Pancreas (tissue), 10 donors: ENCODE measurements at places on chromosomes 3 and 15. TPM values are rescaled to one million over a fixed set of nuclear protein-coding genes. Genes with fewer than 3 reads are reported as not detected.

The GYG1 gene
- 22.5 TPM for total RNA-seq

- H3K36me3 ChIP-seq = no peaks in the 10 kb centered on the region
- no peak overlapping the region for H3K4me3 ChIP-seq
- no peak for DNase-seq
- H3K4me1 ChIP-seq = no peaks in the 10 kb centered on the region
- no peak overlapping the region for H3K27ac ChIP-seq
Measured at GRCh38 chr3:133905376-133905775, 9.7 kb upstream of the RAB6B start.

DNA sequence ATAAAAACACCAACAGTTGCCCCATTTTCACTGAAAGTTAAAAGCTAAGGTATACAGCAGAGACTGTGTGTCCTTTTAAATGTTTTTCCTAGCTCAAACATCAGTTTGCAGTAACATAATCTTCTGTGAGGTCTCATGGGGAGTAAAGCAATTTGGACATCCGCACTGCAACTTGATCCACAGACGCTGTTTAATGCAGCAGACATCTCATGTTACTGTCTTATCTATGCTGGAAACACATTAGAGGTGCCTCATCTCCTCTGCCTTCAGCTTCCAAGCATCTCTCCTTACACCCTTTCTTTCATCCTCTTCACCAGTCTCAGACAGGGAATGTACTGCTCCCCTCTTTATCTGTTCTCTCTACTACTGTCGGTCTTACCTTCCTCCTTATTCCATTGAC lies 53.7 kb upstream of the ATP11B start:
- H3K4me1 ChIP-seq = peaks cover 7% of the 10 kb centered on the region
- DNase-seq = no peak
- H3K27me3 ChIP-seq = no peaks in the 10 kb centered on the region
- no peaks in the 10 kb centered on the region for H3K36me3 ChIP-seq
- no peak overlapping the region for H3K4me3 ChIP-seq

The MASP1 gene
- total RNA-seq = 0.40 TPM

GRCh38 chr3:128282380-128283196 lies 129.3 kb downstream of the EEFSEC start:
- no peaks in the 10 kb centered on the region for H3K36me3 ChIP-seq
- peaks cover 4% of the 10 kb centered on the region for H3K4me1 ChIP-seq
- H3K4me3 ChIP-seq = no peak overlapping the region
- H3K27me3 ChIP-seq = no peaks in the 10 kb centered on the region
- peak; percentile 66 for DNase-seq

The TIMP4 gene
- 1.3 TPM for total RNA-seq

The CADPS gene
- total RNA-seq = 24.9 TPM

- no peaks in the 10 kb centered on the region for H3K27me3 ChIP-seq
- no peak overlapping the region for H3K27ac ChIP-seq
- H3K4me3 ChIP-seq = no peak overlapping the region
Measured at GRCh38 chr3:176911579-176911978, 285.7 kb downstream of the TBL1XR1 start.

The CLRN1 gene
- not detected for total RNA-seq

The GOLGA8J gene
- total RNA-seq = not detected

DNA sequence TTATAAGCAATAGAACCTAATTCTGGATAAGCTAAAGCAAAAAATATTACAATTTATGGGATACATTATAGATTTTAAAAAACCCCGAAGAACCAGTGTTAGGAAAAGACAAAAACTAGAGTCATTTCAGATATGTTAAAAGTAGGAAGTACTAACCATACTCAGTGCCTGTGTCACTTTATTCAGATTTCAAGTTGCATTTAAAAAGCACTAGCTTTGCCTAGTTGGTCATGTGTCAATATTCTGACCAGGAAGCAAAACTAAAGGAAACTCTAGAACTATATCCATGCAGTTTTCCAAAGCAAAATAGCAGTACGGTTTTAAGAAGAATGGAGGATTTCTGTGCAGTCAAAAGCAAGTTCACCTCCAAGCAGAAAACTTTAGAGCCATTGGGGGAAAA lies 88.4 kb downstream of the RAP2B start:
- H3K27ac ChIP-seq = no peak overlapping the region
- H3K27me3 ChIP-seq = no peaks in the 10 kb centered on the region
- no peak for DNase-seq

- no peak for DNase-seq
- peaks cover 2% of the 10 kb centered on the region for H3K27me3 ChIP-seq
- H3K27ac ChIP-seq = no peak overlapping the region
- H3K36me3 ChIP-seq = no peaks in the 10 kb centered on the region
Measured at GRCh38 chr15:37870711-37871110, 63.7 kb upstream of the TMCO5A start.

GRCh38 chr3:12628813-12629212 lies 35.1 kb downstream of the RAF1 start:
- DNase-seq = no peak
- H3K27ac ChIP-seq = no peak overlapping the region
- no peaks in the 10 kb centered on the region for H3K36me3 ChIP-seq
- H3K27me3 ChIP-seq = no peaks in the 10 kb centered on the region

DNA sequence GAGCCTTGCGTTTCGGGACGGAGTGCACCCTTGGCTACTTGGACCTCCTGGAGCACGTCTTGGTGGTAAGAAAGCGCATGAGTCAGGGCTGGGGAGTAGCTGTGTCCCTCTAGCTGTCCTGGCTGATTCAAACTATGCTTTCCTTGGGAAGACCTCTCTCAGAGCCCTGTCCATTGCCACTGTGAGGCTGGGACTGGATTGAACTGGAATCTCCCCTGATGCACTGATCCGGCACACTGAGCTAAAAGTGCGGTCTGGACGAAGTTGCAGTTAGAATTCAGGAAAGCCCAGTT lies 232.6 kb upstream of the TPM1 start:
- no peak overlapping the region for H3K27ac ChIP-seq
- H3K4me1 ChIP-seq = no peaks in the 10 kb centered on the region
- H3K27me3 ChIP-seq = no peaks in the 10 kb centered on the region
- no peak for DNase-seq
- no peak overlapping the region for H3K4me3 ChIP-seq

DNA sequence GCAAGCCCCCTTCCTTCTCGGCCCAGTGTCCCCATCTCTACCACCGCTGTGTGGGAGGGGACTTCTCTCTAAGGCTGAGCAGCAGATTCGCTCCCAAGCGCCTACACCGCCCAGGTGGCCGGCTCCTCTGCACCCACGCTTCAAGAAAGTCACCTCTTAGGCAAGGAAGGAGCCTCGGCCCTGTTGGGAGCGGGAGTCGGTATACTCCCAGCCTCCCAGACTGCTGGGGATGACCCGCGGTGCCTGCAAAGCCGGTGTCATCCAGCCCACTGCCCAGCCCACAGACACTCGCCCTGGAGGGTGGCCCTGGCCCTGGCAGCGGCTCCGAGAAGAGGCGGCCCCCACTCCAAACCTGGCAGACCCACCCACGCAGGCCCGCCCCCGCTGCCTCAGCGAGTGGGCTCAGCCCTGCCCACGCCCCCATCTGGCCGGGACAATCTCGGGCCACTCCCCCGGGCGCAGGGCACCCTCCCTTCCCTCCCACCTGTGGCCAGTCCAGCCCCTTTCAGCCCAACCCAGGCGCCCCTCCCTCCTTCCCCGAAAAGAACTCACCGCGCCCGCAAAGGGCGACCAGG lies 396 bp downstream of the CHRNB4 start:
- DNase-seq = no peak
- no peaks in the 10 kb centered on the region for H3K27me3 ChIP-seq
- no peak overlapping the region for H3K27ac ChIP-seq
- no peaks in the 10 kb centered on the region for H3K4me1 ChIP-seq

DNA sequence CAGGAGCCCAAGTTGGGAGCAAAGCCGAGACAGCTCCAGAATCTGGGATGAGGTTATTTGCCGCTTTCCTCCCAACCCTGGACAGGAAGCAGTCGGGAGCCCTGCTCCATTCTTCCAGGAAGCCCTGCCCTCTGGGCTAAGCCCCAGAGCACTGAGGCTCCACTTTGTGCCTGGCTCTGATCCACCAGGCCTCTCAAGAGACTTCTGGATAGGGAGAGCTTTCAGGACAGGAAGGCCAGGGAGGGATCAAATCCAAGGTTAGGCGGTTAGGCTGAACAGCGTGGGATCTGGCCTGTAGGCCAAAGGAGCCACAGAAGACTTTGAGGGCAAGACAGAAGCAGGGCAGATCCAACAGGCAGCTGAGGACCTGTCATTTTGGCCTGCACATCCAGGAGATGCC lies 835 bp downstream of the STOML1 start:
- DNase-seq = no peak
- H3K4me1 ChIP-seq = peaks cover 6% of the 10 kb centered on the region
- no peaks in the 10 kb centered on the region for H3K27me3 ChIP-seq
- peak overlapping the region; percentile 96 for H3K4me3 ChIP-seq
- no peaks in the 10 kb centered on the region for H3K36me3 ChIP-seq

DNA sequence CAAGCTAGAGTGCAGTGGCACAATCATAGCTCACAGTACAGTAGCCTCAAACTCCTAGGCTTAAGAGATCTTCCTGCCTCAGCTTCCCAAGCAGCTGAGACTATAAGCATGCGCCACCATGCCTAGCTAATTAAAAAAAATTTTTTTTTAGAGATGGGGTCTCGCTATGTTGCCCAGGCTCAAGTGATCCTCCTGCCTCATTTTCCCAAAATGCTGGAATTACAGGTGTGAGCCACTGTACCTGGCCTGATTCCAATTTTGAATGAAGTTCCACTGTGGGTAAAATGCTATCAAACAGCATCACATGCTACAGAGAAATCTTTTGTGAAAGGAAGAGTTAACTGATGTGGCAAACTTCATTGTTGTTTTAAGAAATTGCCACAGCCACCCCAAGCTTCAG lies 17.5 kb downstream of the ADPGK start:
- H3K27me3 ChIP-seq = no peaks in the 10 kb centered on the region
- no peaks in the 10 kb centered on the region for H3K36me3 ChIP-seq
- no peak for DNase-seq
- H3K4me1 ChIP-seq = peaks cover 4% of the 10 kb centered on the region

The ZNF770 gene
- total RNA-seq = 21.4 TPM

DNA sequence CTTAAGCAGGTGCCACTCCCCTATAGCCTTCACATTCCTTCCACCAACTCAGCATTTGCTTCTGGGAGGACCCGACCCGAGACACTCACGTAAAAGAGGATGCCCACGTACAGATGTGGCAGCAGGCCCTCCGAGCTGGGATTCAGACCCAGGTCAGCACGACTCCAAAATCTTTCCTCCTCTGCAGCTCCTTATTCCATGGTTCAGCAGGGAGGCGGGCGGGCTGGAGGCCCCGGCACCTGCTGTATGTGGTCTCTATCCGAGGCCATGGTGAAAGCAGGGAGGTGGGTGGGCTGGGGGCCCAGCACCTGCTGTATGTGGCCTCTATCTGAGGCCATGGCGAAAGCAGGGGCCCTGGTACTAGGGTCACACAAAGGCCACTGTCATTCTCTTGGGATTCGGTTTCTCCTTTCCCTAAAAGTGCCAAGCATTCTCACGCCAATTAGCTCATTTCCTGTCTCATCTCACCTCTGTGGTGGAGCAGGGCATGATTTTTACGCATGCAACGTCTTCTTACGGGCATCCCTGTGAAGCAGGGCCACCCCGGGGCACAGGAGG lies 5.9 kb upstream of the MUC4 start:
- DNase-seq = no peak
- no peaks in the 10 kb centered on the region for H3K36me3 ChIP-seq
- no peaks in the 10 kb centered on the region for H3K4me1 ChIP-seq

GRCh38 chr15:38190501-38190900 lies 62.1 kb upstream of the SPRED1 start:
- DNase-seq = no peak
- no peaks in the 10 kb centered on the region for H3K36me3 ChIP-seq
- no peaks in the 10 kb centered on the region for H3K27me3 ChIP-seq
- H3K4me1 ChIP-seq = no peaks in the 10 kb centered on the region
- H3K27ac ChIP-seq = no peak overlapping the region
- no peak overlapping the region for H3K4me3 ChIP-seq

The TNIK gene
- 13.6 TPM for total RNA-seq

DNA sequence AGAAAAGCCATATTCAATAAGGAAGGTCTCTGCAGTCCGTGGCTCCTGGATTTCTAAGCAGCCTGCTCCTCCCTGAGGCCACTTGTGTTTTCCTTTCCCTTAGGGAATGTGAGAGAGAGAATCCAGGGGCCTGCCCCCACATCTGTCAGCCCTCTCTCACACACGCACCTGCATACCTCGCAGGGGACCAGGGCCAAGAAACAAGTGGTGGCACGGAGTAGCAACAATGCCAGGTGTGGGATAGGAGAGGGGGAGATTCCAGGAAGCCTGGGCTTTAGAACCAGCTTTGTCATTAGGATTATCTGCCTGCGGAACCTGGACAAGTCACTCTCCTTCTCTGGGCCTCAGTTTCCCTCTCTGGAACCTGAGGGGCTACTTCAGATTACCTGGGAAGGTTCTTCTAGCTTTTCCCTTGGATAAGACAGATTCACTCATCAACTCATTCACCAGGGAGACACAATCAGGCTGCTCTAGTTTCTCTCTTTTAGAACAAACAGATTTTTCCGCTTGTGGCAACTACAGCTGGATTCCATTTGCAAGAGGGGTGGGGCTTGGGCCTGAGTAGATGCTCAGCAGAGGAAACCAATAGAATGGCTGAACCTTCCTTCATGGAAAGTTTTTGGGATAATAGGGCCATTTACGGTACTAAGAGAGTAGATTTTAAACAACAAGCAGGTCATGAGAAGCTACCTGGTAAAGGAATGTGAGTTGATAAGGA lies 19.5 kb downstream of the BCL6 start:
- peaks cover 73% of the 10 kb centered on the region for H3K36me3 ChIP-seq
- no peaks in the 10 kb centered on the region for H3K4me1 ChIP-seq
- H3K27me3 ChIP-seq = no peaks in the 10 kb centered on the region

DNA sequence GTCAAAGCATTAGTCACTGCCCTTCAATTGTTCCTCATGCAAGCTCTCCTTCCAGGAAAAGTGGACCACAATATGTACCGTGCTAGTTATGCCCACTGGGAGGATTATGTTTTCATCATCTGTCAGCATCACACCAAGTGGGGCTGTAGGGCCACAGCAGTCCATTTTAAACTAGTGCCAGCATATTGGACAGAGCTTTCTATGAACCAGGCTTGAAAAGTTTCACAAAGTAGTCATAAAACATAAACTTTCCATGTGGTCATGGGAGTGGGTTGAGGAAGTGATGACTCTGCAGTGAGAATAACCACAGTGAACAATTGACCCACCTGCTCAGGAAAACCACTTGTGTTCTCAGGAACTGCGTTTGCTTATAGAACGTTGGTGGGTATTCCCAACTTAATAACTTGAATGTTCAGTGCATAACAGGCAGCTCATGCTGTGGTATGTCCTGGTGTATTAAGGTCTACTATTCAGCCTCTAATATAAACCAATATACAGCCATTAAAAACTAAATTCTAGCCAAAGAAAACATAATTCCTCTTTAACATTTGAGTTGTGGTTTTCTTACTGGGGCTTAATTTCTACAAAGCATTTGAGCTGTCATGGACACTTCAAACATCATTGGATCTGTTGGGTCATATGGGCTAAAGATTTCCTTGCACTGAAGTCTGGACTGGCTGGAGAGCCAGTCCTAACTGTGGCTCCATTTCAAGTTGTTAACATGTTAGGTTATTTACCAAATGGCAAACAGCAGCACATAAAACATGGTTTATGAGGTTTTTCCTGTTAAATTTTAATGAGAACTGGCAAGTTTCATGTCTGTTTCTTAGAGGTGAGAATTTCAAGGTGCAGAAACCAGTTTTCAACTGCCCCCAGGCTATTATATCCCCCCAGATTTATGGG lies 274.1 kb downstream of the OTOL1 start:
- H3K4me1 ChIP-seq = no peaks in the 10 kb centered on the region
- no peak for DNase-seq
- no peaks in the 10 kb centered on the region for H3K27me3 ChIP-seq
- H3K27ac ChIP-seq = no peak overlapping the region
